ENCODE measurements at places on chromosomes 16 and 17.

GRCh38 chr17:647324-648197 is 67.1 kb downstream of the VPS53 start:
- DNase-seq: no peak

DNA sequence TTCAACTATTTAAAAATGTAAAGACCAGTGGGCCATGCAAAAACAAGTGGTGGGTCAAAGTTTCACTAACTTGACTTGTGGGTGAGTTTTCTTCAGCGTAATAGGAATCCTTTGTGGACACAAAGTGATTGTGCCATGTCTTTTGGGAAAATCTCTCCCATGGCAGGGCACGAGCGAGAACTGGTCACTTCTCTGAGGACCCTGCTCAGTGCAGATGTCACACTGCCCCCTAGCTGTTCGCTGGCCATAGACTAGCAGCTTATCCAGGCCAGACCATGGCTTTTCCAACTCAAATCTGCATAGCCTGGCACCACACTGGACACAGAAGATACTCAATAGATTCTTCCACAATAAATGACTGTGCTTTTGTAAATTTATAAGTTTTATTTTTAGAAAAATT is 306.0 kb upstream of the CCL2 start:
- no peak for DNase-seq

DNA sequence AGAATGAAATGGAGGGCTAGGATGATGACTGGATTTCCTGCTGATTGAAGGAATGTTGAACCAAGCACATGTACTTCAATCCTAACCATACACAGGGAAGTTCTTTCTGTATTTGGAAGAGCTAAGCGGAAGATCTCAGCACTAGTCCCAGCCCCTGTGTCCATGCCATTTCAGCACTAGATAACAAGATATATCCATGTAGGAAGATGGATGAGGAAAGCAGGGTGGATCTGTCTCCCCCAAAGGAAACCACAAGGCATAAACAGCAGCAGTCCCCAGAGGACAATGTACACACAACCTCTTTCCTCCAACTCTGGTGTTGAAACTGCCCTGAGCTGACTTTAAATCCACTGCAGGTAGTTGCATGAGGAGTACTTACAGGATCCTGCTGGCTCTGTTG is 75.1 kb downstream of the GRIN2A start:
- no peak for DNase-seq

GRCh38 chr16:57013229-57013628 is 23.9 kb downstream of the NLRC5 start:
- no peak for DNase-seq

DNA sequence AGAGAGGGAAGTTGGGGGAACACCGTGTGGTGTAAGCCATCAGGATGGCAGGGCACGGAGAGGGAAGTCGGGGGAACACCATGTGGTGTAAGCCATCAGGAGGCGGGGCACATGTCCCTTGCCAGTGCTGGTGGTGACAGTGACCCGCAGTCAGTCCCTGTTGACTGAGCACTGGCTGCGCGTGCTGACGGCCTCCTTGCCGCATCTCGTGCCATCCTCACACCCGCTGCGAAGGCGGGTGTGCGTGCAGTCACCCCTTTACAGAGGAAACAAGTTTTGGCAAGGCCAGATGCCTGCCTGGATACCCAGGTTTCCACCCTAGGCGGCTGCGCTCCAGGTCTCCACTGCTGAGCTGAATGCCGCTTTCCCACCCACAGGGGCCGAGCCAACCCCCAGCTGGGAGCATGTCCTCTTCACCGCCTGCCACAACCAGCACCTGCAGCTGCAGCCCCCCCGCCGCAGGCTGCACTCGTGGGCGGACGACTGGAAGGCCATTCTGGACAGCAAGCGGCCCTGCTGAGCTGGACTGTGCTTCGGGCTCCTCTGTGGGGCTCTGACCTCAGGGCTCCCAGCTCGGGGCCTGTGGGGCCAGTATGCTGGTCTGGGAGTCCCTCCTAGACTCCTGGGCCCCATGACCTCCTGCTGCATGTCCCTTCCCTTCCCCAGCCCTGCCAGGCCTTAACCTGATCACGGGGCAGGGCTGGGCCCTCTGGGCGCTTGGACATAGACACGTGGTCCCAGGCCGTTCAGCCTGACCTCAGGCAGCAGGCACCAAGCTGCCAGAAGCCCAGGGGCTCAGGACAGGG is 43.5 kb downstream of the NT5M start:
- no peak for DNase-seq

DNA sequence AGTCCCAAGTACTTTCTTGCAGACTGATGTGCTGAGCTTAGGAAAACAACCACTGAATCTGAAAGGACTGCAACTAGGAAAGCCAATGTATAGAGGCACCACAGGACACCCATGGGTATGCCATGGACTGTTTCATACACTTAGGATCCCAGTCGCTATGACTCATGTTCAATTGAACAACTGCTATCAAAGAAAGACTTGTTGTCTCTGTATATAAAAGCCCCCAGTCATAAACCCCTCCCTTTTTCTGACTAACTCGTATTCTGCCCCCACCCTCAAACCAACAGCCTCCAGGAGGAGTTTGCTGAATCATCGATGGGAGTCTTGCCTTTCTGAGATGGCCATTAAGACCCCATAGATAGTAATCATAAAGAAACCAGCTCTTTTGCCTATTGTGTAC is 205.4 kb downstream of the ANKFN1 start:
- peak; percentile 17 for DNase-seq

DNA sequence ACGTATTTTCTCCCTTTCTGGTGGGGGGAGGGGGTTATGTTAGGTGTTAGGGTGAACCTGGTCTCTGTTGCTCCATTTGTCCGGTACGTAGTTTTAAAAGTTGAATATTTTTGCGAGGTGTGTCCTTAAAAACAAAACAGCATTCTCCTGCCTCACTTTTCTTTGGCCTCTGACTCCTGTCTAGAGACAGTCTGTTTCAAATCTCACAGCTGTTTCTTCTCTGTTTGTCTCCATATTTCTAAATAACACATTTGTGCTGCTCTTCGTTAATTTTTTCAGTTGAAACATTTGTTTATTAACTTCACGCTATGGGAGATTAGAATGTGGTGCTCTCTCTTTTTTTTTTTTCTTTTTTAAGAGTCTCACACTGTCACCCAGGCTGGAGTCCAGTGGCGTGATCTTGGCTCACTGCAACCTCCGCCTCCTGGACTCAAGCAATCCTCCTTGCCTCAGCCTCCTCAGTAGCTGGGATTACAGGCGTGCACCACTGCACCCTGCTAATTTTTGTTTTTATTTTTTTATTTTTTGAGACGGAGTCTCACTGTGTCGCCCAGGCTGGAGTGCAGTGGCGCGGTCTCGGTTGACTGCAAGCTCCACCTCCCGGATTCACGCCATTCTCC is 31.7 kb downstream of the RPA1 start:
- DNase-seq: no peak

DNA sequence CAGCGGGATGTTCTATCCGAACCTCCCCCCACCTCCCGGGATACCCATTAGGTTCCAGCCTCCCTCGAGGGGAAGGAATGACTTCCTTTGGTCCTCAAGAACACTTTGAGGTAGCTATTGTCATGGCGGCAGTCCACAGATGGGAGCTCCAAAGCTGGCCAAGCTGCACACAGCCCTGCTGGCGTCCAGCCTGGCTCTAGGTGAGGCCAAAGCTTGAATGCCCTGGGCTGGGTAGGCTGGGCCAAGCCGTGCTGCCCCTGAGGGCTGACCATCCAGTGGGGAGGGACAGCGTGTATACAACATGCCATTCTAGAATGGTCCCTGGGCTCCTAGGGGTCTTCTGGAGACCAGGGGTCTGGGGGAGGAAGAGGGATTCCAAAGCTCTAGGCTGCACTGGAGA is 43.5 kb downstream of the PEMT start:
- no peak for DNase-seq

DNA sequence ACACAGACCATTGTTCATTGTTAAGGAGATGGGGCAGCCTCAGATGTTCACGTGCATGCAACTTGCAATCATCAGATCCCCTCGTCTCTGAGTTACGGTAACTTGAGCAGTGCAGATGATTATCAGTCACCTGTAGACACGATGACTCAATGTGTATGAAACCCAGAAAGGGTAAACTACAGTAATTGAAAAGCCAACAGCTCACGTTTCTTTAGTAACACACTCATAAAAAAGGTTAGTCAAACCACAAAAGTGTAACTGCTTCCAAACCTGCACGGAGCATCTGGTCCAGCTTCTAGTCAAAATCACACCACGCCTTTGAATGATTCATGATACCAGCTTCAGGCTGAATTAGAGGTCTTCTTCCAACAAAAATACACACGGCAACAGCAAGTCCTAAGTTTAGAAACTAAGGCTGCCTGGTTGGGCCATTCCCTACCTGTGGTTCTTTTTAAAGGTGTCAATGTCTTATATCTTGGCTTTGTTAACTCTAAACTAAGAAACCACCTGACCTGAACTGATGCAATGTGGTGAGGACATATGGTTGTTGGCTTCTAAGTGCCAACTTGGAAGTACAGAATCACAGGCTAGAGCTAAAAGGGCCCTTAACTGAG is 32.3 kb downstream of the GRB7 start:
- DNase-seq: no peak

- no peak for DNase-seq
Observed at GRCh38 chr16:9256196-9256595, 164.8 kb downstream of the HAPSTR1 start.

DNA sequence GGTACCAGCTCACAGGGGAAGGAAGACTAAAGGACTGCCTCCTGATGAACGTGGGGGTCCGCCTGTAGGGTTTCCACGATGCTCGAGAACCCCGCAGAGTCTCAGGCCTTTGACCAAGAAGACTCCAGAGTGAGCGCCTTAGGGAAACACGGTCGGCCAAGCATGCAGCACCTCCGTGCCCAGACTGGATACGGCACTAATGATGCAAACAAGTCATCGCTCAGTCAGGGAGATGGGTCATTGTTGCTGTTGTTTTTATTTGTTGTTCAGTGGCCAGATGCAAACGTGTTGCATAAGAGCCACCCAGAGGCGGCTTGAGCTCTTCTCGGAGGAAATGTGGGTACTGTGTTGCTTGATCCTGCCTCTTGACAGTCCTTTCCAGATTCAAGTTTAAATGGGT is 19.3 kb upstream of the RBFOX3 start:
- DNase-seq: no peak

- DNase-seq: no peak
Observed at GRCh38 chr17:74182041-74182723, 21.3 kb upstream of the RPL38 start.

DNA sequence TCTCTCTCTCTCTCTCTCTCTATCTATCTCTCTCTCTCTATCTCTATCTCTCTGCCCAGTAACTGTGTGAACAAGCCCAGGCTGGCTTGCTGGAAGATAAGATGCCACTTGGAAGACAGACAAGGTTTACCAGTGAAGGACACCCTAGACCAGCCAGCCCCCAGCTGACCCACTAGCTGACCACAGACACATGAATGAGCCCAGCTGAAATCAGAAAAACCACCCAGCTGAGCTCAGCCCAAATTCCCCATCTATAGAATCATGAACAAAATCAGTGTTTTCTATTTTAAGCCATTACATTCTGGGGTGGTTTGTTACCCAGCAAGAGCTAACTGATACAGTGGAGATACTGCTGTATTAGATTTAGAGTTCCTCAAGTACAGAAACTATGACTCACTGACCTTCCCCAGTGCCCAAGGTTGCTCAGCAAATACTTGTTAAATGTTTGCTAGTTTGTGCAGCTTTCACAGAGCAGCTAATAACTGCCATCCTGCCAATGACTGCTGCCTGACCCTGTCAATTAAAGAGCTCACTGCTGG is 18.0 kb downstream of the EMP2 start:
- no peak for DNase-seq

GRCh38 chr17:73610331-73610911 is 33.8 kb downstream of the SDK2 start:
- no peak for DNase-seq

All from HS-27A (cell line).